ENCODE measurements at places on chromosomes 4 and X.

DNA sequence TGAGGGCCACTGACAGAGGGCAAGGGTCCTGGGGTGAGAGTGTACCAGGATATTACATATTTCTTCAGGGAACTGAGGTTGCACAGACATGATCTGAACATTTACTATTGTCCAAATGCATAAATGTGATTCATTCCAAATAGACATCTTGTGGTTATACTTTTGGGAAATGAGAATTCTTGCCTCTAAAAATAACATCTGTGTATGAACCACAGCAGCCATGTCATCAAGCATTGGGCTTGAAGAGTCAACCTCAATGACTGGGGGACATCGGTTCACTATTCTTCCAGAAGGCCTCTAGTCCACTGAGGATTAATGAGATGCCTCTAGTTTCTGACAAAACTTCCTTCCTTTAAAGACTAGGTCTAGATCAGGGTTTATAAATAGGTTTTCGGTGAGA lies 193.1 kb upstream of the GPC4 start:
- DNase-seq: no peak

GRCh38 chr4:86910820-86911684 lies 18.8 kb upstream of the C4orf36 start:
- no peak for DNase-seq

GRCh38 chr4:76781698-76782595 lies 116.0 kb downstream of the SOWAHB start:
- DNase-seq: no peak

DNA sequence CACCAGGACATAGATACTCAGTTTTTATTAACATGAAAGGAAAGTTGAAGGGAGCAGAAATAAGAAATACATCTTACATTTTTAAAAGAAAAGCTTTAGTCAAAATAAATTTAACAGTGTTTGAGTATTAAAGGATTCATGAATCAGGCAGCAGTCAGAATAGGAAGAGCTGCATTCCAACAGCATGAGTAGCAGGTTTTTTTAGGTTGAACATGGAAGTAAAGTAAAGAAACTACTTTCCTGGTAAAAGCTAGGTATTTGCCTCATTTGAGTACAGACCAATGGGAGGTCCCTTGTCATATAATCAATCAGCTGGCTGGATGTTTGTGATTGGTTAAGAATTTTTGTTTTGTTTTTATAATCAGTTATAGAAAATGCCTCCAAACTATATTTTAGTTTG lies 645.9 kb upstream of the INTU start:
- no peak for DNase-seq

DNA sequence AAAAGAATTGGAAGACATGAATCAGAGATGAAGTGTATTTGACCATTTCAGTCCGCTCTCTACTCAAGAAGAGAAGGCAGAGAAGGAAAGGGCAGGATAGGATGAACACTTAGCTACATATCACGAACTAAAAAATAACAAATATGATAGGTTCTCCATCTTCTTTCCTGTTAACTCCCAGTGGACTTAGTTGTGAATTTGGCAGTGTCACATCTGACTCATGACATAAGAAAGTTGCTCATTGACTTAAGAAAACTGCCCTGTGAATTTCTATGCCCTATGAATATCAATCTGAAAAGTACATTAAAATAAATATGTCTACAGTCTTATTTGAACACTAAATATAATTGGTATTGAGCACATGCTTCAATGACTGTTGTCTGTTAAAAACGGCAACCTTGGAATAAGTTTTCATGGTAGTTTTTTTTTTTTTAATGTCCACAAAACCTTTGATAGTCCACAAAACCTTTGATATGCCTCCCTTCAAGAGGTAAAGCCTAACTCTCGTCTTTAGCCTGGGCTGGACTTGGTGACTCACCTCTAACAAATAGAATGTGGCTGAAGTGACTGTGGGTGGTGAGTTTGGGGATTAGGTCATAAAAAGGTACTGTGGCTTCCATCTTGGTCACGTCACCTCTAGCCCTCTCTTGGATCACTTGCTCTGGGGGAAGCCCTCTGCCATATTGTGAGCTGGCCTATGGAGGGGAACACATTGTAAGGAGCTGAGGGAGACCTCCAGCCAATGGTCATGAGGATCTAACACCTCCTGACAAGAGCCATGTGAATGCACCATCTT lies 184.7 kb upstream of the S100G start:
- DNase-seq: no peak

GRCh38 chrX:78923198-78924015 lies 21.8 kb upstream of the P2RY10 start:
- DNase-seq: no peak

- DNase-seq: no peak
Observed at GRCh38 chr4:76601791-76602190, 166.8 kb downstream of the SHROOM3 start.

DNA sequence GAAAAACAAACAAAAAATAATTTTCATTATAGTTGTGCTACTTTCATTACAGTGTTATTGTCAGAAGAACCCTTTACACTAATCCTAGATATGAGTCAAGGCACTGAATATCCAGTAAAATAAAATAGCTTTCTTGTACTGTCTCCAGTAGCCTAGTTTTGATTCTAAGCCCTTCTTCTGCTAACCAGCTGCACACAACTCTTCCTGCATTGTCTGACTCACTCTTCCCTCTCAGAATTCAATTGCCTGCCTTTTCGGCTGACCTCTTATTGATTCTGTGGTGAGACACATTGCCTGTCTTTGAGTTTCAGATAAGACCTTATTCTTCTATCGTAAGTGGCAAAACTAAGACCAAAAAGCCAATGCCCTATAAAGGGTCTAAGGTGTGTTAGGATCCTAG lies 26.7 kb upstream of the PCDH18 start:
- no peak for DNase-seq

GRCh38 chrX:31209005-31209628 lies 137.3 kb upstream of the FTHL17 start:
- DNase-seq: no peak

GRCh38 chr4:6500481-6501140 lies 28.2 kb upstream of the PPP2R2C start:
- DNase-seq: no peak

DNA sequence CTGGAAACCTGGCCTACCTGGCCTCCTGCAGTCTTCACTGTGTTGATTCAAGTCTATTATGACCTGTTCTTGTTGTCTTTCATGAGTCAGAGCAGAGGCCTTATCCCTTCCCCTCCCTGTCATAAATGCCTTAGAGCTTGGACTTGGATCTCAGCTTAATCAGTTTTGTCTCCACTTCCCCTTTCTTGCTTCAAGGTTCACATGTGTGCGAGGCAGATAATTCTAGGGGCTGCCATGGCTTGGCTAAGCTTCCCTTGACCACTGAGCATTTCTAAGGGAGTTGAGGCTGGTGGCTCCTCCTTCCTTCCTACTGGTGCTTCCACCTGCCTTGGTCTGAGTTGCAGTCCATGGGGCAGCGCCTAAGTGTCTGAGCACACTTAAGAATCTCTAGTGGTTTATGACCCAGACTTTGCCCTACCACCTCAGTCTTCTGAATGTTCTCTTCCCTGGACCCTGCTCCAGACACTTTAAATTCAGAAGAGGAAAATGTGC lies 1.7 kb upstream of the HEPH start:
- no peak for DNase-seq

GRCh38 chr4:24578364-24578763 lies 6.0 kb downstream of the DHX15 start:
- DNase-seq: no peak

DNA sequence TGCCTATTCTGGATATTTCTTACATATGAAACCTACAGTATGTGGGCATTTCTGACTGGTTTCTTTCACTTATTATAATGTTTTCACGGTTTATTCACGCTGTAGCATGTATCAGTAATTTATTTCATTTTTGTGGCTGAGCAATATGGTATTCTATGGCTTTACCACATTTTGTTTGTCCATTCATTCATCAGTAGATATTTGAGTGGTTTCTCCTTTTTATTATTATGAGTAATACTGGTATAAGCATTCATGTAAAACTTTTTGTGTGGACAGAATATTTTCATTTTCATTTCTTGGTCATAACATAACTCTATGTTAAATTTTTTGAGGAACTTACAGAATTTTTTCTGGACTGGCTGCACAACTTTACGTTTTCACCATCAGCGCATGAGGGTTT lies 122.7 kb upstream of the PABPC5 start:
- no peak for DNase-seq

- no peak for DNase-seq
Observed at GRCh38 chrX:115367951-115368350, 78.4 kb downstream of the LUZP4 start.

DNA sequence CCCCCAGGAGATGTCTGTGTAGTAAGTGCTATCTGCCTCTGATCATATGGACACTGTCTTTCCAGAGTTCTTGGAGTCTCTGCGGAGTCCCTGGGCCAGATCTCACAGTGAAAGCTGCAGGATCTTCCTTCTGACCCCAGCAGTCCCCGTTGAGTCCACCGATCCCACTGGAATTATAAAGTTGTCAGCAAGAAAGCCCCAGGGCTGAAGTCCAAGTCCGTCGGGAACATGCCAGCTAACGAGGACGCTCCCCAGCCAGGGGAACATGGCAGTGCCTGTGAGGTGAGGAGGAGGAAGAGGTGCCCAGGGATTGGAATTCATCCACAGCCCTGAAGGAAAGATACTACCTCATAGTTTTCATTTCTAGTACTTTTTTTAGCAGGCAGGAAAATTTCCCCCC lies 9.3 kb downstream of the ZNF81 start:
- no peak for DNase-seq

- no peak for DNase-seq
Observed at GRCh38 chr4:111417521-111417920, 727.7 kb upstream of the FAM241A start.

DNA sequence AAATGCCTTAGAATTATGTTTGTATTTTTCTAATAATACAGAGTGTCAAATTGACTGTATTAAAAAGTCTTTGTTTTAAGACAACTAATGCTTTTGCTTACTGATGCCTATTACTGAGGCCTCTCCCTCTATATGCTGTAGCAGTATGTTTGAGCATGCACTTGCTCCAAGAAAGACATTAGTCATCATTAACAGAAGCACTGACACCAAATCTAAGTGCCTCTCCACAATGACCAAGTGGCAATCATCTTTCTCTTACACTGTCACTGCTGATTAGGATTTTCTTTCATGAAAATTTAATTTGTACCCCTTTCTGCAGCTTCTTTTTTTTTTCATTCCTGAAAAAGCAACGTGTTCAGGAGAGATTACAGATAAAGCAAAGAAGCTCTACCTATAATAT lies 11.1 kb upstream of the MAB21L2 start:
- no peak for DNase-seq

- DNase-seq: no peak
Observed at GRCh38 chr4:89356086-89356485, 48.5 kb upstream of the GPRIN3 start.

GRCh38 chr4:57492251-57492878 lies 382.2 kb upstream of the IGFBP7 start:
- DNase-seq: no peak

- no peak for DNase-seq
Observed at GRCh38 chr4:95290702-95291101, 258.1 kb downstream of the UNC5C start.

GRCh38 chrX:136488706-136489105 lies 959 bp downstream of the BRS3 start:
- no peak for DNase-seq

DNA sequence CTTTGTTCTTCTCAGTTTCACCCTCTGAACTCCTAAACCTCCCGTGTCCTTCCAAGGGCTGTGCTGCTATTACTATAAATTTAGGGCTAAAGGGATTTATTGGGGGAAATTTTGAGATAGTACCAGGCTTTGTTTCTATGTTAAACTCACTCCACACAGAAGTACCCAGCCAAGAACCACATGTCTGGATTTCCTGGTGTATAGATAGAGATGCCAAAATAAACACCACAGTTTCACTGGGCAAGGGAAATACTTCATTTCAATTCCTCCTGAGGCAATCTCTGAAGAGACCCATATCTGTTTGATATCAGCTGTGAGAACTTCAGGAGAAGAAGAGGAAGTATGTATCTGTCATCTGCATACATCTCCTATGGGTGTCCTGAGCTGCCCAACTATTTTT lies 21.7 kb upstream of the CLNK start:
- no peak for DNase-seq

DNA sequence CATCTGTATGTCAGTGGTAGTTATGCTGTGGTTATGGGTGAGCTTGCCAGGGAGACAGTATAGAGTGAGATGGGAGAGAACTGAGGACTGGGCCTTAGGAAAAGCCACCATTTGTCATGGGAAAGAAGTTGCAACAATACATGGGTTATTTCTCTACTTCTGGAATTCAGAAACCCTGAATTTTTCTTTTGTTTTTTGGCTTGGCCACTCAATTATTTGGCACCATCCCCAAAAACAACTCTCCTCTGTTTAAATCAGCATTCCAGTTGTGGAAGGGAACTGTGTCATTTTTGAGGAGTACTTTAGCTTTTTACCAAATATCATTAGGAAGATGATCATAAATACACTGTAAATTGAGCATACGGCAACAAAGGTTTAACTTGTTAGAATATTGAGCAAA lies 41.1 kb upstream of the ACSL4 start:
- no peak for DNase-seq

DNA sequence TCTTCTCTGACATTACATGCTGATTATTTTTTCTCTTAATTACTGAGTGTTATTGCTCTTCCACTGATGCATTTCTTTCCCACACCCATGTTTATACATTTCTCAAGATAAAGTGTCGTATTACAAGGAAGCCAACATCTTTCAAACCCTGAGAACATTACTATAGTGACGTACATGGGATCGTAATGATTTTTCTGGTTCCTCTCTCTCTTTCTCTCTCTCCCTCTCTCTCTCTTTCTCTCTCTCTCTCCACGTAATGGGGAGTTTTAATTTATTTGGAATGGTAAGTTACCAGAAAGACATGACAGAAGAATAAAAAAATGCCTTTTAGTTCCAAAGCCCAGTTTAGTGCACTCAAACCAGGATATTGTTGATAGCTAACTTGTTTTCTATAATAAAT lies 40.4 kb upstream of the MAPK10 start:
- no peak for DNase-seq

- DNase-seq: no peak
Observed at GRCh38 chr4:120694973-120695372, 227.6 kb downstream of the PRDM5 start.

DNA sequence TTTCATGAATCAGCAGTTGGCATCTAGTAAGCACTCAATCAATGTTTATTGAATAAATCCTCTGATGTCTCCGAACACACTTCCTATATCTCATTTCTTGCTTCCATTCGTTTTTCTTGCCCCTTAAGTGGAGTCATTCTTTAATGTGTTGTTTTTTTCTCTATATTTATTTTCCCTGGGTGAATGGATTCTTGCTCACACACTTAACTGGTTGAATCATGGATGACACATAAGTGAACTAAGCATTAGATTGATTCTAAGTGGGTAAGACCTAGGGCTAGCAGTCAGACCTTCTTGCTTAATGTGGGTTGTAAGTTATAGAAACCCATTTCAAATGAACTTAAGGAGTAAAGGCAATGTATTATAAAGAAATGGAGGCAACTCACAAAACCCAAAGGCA lies 111.1 kb downstream of the RTL3 start:
- DNase-seq: no peak

GRCh38 chr4:183499801-183500200 lies 5.1 kb upstream of the ING2 start:
- no peak for DNase-seq

Data from GM18507 (cell line).